Fibroblast of skin of back (primary cell): ENCODE measurements at places on chromosomes 6 and 20.

DNA sequence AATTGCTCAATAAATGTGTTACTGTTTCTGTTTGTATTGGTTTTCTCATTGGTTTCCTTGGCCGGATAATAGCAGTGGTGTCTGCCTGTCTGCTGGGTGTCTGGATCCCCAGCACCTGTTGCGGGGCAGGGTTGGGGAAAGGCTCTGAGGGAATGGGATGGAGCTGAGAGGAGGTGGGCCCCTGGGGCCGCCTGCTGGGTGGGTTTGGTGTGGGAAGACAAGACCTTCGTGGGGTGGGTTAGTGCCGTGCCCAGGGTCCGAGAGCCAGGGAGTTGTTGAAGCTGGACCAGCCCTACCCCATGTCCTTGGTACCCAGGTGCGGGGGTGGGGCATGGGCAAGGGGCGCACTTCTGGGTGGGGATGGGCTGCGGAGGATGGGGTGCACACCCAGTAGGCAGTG, 4.0 kb downstream of the SS18L1 start:
- no peak for DNase-seq

GRCh38 chr20:61397790-61398189, 145.7 kb downstream of the CDH4 start:
- no peak for DNase-seq

DNA sequence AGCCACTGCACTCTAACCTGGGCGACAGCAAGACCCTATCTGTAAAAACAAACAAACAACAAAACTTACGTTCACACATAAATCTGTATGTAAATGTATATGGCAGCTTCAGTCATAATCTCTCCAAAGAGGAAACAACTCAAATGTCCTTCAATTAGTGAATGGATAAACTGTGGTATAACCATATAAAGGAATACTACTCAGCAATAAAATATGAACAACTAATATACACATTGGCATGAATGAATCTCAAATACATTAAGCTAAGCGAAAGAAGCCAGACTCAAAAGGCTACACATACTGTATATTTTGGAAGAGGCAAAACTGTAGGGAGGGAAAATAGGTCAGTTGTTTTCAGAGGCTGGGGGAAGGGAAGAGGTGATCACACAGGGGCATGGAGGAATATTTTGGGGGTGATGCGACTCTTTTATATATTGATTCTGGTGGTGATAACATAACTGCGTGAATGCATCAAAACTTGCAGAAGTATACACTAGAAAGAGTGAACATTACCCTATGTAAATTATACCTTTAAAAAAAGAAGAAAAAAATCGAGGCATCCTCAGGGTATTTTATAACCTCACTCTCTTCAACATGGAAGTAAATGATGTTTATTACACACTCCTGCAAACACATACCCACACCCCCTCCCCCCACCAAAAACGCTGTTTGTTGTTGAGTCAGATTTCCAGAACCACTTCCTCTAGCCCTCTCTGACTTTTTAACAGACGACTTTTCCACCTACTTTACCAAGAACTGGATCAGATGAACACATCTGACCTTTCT, 115.2 kb upstream of the RNF24 start:
- DNase-seq: peak; percentile 63

DNA sequence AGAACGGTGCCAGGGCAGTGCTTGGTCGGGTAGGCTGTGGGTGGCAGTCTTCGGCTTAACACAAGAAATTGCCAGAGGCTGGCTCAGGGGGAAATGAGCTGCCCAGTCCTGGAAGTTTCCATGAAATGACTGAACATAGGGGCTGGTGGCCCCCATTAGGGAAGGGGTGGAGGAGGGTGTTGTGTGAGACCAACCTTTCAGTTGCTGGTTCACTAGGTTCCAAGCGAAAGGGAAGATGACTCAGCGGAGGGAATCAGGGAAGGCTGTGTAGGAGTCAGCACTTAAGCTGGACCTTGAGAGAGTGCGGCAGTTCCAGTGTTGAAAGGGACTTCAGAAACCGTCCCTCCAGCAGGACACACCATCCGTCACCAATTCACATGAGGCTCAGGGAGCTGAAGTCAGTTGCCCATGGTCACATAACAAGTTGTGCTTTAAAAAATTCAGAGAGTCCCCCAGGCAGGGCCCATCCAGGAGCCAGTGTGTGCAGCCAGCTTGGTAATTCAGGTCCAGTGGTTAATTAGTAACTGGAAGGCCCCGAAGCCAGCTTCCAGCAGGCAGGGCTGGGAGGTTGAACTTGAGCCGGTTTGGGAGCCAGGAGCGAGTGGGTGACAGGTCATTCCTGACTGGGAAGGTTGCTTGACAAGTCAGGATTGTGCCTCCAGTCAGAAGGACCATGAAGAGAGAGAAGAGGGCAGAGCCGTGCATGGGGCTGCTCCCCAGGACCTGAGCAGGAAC, at the start of gene SGK2:
Gene SGK2, plus strand, starts transcription at position 616 of the 735 bp plus-strand sequence. CDS start 7,469 bp downstream, outside the sequence.
- no peak for DNase-seq

GRCh38 chr6:103184776-103185175, 1674.9 kb downstream of the HACE1 start:
- DNase-seq: no peak

GRCh38 chr6:3001773-3002293, 2.1 kb downstream of the NQO2 start:
- peak; percentile 93 for DNase-seq

GRCh38 chr6:116445102-116445501, 16.1 kb upstream of the CALHM6 start:
- no peak for DNase-seq

GRCh38 chr6:134111062-134111677, 58.7 kb upstream of the SLC2A12 start:
- peak; percentile 64 for DNase-seq

GRCh38 chr6:115782612-115783011, 278.1 kb downstream of the FRK start:
- no peak for DNase-seq

- DNase-seq: no peak
These were observed 156.5 kb upstream of the PRDM1 start for GRCh38 chr6:105929626-105930025.

DNA sequence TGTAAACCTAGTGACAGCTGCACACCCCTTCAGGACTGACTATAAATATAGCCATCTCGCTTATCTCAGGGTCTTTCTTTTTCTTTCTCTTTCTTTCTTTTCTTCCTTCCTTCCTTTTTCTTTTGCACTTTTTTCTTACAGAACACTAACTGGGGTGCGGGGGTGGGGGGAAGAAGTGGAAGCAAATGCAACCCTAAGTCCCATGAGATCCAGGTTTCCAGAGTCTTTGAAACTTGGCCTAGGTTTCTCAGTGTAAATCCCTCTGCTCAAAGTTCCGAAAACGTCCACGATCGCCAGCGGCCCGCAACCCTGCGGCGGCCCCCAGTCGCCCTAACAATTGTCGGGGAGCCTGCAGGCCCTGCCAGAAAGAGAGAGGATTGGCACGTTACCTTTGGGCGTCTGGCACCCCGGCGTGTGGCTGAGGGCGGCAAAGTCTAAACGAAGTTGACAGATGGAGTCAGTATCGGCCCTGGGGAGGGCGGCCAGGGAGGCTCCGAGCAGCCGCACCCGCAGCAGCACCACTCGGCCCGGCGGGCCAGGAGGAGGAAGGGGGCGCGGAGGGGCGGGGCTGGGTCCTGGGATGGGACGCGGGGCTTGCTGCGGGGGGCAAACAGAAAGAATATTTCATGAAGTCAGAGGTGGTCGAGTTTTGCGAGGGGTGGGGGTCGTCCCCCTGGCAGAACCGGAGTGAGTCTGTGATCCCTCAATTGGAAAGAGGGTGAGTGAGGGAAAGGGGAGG, 577 bp upstream of the FOXF2 start:
- no peak for DNase-seq

DNA sequence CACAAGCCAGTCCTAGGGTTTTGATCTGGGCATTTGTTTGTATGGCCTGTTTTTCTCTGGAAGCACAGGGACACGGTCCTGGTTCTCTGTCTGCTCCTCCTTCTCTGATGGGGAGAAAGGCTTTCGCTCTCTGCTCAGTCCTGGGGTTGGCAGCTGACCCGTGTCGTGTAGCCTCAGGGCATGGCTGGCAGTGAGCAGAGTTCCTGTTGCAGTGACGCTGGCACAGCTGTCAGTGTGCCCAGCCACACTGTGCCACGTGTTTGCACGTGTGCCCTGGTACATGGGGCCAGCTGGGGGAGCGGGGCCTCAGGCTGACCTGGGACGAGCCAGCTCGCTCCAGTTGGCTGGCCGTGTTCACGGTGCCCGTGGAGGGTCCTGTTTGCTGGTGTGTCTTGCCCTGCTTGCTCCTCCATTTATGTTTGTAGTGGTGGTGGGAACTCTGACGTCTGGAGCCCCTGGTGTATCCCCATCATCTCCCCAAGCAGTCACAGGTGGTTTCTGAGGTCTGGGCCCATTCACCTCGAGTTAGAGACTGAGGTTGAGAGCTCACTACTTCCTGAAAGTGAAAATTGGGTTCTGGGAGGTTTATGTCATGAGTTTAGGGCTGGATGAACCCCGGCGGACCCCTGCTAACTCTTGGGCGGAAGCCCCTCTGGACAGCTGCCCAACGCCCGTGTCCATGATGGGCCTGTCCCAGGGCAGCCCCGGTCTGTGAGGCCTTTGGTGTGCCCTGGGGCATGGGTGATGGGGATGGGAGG, 10.2 kb upstream of the DNAJC5 start:
- DNase-seq: no peak

GRCh38 chr20:39019805-39020325, 57.7 kb downstream of the DHX35 start:
- no peak for DNase-seq

DNA sequence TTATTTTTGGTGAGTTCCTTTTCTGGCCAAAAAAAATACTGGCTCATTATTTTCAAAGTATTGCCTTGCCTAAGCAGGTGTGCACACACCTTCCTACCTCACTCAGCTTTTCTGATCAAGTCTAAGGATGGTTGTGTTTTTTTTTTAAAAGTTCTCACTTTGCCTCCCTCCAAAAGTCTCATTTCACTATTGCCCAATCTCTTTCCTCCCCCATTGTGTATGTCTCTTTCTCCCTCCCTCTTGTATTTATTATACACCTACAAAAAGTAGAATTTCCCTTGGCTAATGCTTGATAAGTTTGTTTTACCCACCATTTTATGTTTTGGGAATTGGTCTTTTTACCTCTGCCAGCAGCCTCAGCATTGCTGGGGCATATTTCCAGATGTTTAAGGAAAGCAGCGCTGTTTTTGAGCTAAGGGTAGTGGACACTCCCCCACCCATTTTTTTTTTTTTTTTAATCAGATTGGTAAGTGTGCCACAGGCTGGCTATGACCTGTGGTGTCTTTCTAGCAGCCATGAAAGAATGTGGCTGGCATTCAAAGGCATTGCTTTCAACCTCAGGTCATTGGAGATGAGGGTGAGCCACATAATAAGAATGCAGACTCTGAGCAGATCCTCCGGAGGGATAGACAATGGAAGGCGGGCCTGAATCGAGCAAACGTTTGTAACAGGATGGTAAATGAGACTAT, 668.6 kb downstream of the UTRN start:
- peak; percentile 91 for DNase-seq

DNA sequence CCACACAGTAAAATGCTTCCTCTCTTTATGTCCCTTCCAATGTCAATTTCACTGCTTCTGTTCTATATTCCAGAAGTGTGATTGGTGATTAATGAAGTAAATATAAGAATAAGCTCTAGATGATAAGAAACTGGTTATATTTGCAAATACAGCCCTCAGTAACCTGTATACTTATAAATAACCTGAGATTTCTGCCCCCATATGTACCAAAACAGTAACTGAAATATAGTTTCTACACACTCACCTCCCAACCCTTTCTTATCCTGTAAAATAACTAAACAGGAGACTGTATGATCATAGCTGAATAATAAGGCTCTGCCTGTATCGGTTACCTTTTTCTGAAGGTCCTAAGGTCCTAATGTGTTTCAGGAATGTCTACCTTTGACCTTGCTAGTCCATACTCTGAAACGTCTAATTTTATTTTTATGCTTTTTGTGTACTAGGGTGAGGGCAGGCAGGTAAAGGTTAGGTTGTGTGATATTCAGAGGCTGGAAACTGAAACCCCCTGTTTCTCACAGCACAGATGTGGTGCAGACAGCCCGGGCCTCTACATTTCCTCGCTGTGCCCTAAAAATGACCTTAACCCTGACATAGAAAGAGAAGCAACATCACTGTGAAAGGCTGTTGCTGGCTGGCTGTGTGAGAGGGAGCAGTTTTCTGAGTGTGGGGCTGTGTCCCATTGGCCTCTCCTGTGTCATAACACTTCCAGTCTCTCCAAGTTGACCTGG, 378.8 kb downstream of the CENPW start:
- no peak for DNase-seq

DNA sequence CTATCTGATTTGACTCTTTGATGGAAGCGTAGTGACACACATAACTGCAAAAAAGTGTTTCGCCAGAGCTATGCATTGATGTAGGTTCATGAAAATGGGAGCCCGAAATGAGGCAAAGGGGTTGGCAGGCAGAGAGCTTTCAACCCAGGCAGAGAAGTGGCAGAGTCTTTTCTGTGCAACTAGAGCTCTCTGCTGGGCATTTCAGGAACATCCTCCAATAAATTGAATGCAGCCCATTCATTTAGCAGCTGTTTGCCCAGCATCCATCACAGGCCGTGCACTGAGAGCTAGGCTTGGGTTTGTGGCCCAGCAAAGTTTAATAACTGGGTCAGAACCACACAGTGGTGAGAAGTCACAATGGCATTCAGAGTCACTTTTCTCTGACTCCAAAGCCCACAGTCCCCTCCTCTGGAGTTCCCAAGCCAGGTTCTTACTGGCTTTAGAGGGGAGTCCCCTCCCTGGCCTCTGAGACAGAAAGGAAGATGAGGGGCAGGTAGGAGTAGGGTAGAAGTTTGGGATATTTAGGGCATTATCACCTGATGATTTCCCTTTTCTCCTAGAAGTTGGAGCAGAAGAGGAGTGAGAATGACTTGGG, 31.8 kb upstream of the ELMO2 start:
- peak; percentile 30 for DNase-seq

DNA sequence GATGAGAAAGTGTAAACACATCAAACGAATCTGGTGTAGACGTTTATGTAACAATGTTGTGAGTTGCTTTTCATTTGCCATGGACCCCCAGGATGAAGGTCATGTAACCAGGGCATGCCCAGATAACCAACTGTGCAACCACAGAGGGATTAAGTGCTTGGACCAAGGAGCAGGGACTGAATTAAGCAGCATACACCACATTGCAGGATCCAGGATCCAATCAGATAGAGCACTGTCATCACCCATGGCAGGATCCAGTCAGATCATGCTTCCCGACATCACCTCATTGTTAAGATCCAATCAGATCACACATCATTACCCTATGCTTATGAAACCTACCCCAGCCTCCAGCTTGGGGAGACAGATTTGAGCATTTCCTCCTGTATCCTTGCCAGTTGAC, 74.3 kb upstream of the RCAN2 start:
- no peak for DNase-seq

DNA sequence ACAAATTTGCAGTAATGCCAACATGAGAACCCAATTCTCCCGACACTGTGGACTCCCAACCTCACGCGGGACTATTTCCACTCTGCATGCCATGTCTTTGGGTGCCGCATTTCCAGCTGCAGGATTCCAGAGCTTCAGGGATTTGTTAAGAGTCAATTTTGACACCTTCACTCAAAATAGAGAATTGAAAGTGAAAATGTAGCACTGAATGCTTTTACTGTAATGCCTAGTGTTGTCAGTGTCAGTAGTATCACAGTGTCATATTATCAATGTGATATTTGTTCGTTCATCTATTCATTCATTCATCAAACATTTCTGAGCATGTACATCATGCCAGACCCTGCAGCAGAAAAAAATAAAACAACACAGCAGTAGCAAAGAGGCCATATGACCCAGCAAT, 13.4 kb upstream of the FAM50B start:
- DNase-seq: no peak

- DNase-seq: no peak
These were observed 200.4 kb upstream of the FBXL4 start for GRCh38 chr6:99148111-99148510.

GRCh38 chr6:54107470-54108090, 3.7 kb upstream of the MLIP start:
- no peak for DNase-seq
